ENCODE measurements at places on chromosomes 3 and 15. TPM values are rescaled to one million over a fixed set of nuclear protein-coding genes. Genes with fewer than 3 reads are reported as not detected.

GRCh38 chr3:186596568-186597287, 16.1 kb upstream of the AHSG start:
- DNase-seq = no peak

- DNase-seq = no peak
Measured at GRCh38 chr15:72065801-72066200, 52.1 kb downstream of the MYO9A start.

- DNase-seq = no peak
Measured at GRCh38 chr15:67812241-67812644, 13.1 kb upstream of the SKOR1 start.

- DNase-seq = no peak
Measured at GRCh38 chr15:72991026-72991425, 61.2 kb upstream of the NEO1 start.

Gene TRPC1
- polyA plus RNA-seq = 1.2 TPM

Gene ANKRD63
- polyA plus RNA-seq = not detected

All from naive thymus-derived CD4-positive, alpha-beta T cell (primary cell).